ENCODE measurements at places on chromosomes 5 and 9. TPM values are rescaled to one million over a fixed set of nuclear protein-coding genes. Genes with fewer than 3 reads are reported as not detected.

- DNase-seq, result no peak
- H3K4me3 ChIP-seq, result no peak overlapping the region
- H3K36me3 ChIP-seq, result no peaks in the 10 kb centered on the region
Measured at GRCh38 chr9:108277216-108277615, 578.6 kb downstream of the ACTL7B start.

- H3K27me3 ChIP-seq, result peaks cover 52% of the 10 kb centered on the region
- H3K4me1 ChIP-seq, result peaks cover 12% of the 10 kb centered on the region
- no peak overlapping the region for H3K27ac ChIP-seq
- peak overlapping the region; percentile 68 for H3K4me3 ChIP-seq
- no peak for DNase-seq
Measured at GRCh38 chr9:96617439-96618185, 2.0 kb downstream of the CDC14B start.

DNA sequence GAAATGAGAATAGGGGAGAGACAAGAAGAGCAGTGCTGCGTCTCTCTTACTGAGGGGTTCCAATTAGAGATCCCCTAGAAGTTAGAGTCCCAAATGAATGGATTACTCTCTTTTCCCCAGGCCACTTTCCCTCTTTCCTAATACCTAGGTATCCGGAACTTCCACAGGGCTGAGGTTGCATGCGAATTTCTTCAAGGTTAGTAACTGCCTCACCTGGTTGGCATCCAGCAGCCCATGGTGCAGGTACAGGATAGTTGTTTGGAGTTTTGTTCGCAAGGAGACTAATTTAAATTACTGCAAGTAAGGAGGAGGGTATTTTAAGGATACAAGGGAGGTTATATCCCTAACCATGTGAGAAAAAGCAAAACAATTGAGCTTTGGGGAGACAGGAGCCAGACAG is 52.4 kb upstream of the JAK2 start:
- H3K36me3 ChIP-seq, result peaks cover 4% of the 10 kb centered on the region
- H3K4me1 ChIP-seq, result peaks cover 38% of the 10 kb centered on the region
- H3K27ac ChIP-seq, result no peak overlapping the region
- no peak for DNase-seq

- H3K27me3 ChIP-seq, result no peaks in the 10 kb centered on the region
- H3K4me3 ChIP-seq, result no peak overlapping the region
- no peak for DNase-seq
- H3K4me1 ChIP-seq, result peaks cover 14% of the 10 kb centered on the region
Measured at GRCh38 chr5:179768326-179769085, 25.3 kb upstream of the LTC4S start.

FAM13B gene
- total RNA-seq, result 17.2 TPM

DNA sequence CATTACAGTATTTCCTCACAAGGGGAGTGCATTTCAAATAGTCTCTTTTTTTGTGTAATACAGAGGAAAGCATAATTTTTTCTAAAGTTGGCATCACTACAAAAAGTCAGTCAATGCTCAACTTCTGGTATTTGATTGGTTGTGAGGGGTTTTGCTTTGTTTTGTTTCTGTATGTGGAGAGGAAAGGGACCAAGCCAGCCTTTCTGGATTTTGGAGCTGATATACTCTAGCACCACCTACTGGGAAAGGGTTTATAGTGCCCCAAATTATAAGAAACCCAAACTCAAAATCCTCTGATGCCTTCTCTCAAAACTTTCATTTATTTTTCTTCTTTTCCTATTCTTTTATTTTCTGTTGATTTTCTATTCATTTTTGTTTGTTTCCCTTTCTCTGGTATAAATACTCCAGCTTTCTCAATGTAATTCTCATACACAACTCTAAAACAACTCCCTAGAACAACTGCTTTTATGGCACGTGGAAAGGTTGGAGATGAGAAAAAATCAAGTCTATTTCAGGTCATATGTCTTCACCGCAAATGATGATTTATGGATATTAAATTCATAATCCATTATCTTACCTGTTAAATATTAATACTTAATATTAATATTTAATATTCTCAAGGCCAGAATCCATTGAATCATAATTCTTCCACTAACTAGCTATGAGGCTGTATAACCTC is 69.5 kb upstream of the ANXA1 start:
- H3K36me3 ChIP-seq, result no peaks in the 10 kb centered on the region
- H3K27ac ChIP-seq, result no peak overlapping the region
- no peak for DNase-seq
